ENCODE measurements at places on chromosomes 2 and 18.

DNA sequence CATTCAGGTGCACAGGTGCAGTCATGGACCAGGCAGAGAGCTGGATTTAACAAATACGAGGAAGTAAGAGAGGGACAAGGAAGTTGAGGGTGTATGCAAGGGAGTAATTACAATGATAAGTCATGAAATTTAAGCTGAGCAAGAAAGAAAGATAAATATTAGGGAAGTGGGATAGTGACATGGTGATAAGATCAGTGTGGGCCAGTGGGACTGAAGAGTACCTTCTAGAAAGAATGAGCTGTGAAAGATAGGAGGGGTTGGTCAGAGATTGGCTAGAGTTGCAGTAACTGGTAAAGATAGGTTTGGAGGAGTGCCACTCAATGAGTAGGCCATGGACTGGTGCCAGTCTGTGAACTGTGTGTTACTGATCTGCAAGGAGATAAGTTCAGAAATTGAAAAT lies 200.8 kb upstream of the SIX3 start:
- no peak for DNase-seq

DNA sequence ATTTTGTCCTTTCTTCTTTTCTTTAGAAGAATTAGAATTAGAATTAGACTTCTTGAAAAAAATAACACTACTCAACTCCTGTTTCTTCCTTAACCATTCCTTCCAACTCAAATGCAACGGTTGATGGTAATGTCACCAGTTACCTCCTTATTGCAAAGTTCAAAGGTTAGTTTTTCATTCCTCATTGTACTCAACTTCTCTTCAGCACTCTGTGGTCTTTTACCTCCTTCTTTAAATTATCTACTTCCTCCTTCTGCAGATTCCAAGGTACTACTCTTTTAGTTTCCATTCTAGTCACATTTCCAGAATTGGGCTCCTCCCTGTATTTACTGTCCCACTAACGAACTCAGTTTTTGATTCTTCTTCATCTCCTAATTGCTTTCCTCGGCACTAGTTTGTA lies 700.7 kb downstream of the SATB2 start:
- no peak for DNase-seq

GRCh38 chr2:158457092-158457825 lies 507 bp downstream of the PKP4 start:
- DNase-seq, result peak; percentile 58

DNA sequence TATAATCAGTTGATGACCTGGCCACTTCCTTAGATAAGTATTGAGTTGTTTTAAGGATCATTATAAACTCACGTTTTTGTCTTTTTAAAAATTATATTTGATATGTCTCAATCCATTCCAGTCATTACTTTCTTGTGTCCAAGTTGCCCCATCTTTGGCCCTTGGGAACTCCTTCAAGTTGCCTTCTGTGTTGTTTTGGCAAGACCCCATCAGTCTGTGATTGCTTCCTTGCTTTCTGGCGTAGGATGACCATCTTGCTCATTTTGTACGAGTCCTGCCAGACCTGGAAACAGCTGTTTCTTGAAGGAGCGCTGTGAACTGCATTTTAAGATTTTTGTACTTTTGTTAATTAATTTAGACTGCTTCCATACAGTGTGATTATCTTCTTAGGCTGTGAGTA lies 68.9 kb upstream of the ITM2C start:
- DNase-seq, result no peak

DNA sequence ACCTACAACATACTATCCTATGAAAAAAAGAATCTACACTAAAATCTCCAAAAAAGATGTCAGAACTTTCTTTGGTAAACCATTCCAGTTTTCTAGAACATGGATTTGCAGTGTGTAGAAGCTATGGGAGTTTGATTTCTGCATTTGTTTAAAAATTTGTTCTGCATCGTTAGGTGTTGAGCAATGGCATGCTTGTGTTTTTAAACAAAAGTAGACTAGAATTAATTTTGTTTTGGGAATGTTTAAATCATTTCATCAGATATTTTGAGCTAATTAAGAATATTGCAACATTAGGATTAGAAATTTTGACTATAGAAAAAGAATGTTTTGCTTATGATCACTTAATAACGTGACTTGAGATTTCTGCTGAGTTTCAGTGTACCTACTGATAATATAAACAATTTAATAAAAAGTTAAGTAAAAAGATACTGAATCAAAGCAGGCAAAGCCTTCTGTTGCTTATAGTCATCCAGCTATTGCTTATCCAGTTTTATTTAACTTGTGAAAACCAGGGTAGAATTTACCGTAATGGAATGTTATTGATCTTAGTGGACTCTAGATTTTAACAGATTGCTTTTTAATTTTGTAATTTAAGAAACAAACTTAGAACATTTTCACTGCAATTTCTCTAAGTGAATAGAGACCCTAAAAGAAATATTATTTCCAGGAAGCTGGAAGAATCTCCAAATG lies 7.2 kb upstream of the TMEM182 start:
- no peak for DNase-seq

DNA sequence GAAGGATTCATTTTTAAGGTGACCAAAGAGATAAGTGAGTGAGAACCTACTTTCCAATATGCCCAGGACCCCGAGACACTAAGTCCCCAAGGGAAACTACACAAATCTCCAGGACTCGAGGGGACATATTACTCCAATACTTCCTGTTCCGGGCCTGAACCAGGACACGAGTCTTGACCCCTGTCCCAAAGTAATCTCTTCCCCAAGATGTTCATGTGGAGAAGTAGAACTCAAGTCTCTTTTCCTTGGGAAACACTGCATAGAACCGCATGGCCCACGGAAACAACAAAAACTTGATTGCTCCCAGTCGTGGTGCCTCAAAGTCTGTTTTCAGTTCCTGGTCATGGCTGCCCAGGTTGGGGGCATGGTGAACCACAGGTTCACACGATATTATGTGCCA lies 87.2 kb upstream of the ZEB2 start:
- peak; percentile 19 for DNase-seq

GRCh38 chr2:149597668-149598326 lies 10.2 kb upstream of the MMADHC start:
- peak; percentile 70 for DNase-seq

DNA sequence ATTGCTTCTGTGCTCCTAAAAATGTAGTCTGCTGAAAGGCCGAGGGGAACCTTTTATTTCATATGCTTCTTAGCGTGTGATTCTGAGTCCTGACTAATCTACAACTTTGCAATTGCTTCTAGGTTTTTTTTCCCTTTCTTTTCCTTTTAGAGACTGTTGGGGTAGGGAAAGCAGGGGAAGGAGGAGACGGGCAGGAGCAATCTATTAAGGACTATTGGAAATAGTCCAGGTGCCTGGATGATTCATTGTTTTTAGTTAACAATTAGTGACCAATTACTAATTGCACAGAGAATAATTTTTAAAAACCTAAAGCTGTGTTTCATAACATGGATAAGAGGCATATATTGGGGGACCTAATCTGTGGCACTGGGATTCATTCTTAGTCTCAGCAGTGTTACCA lies 49.4 kb upstream of the STON1 start:
- DNase-seq, result no peak

GRCh38 chr18:24459772-24460171 lies 665 bp upstream of the HRH4 start:
- DNase-seq, result peak; percentile 46

DNA sequence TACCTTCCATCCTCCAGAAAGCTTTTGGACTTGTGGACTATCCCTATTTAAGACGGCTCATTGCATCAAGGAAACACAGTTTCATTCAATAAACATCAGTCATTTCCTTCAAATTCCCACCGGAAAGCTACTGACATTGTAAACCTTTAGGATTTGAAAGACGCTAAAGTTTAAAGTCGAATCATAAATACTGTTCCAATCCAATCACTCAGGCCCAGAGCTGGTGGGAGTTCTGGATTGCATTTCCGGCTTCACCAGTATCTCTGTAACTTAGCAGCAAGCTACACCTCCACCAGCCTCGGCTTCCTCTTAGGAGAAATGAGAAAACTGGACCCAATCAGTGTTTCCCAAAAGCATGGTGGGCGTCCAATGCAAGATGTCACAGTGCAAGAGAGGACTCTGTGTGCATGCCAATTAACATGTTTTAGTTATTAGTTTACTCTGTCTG lies 1.6 kb downstream of the WDFY1 start:
- DNase-seq, result peak; percentile 83

- no peak for DNase-seq
These were observed 4.3 kb upstream of the GPR45 start for GRCh38 chr2:105237045-105237765.

DNA sequence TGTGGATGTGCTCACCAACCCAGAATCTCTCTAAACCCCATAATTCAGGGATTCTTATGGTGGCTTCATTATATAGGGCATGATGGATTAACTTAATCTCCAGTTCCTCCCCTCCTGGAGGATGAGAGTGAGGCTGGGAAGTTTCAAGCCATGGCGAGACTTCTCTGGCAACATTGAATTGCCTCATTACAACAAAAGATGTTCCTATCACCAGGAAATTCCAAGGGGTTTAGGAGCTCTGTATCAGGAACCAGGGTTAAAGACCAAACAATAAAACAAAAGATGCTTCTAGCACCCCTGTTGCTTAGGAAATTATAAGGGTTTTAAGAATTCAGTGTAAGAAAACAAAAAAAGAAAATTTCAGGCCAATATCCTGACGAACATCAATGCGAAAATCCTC lies 100.1 kb downstream of the NAB1 start:
- DNase-seq, result no peak

DNA sequence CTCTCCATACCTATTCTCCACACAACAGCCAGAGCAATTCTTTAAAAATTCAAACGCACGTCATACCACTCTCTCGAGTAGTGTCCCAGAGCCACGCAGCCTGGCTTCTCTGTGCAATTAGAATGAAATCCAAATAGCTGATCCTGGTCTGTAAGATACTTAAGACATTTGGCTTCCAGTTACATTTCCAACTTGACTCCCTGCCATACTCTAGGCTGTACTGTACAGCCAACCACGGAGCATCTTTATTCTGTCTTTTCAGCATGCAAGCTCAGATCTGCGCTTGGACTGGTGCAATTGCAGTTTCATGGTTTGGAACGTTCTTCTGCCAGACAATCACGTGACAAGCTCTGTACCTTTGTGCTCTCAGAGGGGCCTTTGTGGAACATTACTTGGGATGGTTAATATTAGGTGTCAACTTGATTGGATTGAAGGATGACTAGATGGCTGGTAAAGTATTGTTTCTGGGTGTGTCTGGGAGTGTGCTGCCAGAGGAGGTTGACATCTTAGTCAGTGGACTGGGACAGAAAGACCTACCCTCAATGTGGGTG lies 325.6 kb downstream of the SOX11 start:
- no peak for DNase-seq

DNA sequence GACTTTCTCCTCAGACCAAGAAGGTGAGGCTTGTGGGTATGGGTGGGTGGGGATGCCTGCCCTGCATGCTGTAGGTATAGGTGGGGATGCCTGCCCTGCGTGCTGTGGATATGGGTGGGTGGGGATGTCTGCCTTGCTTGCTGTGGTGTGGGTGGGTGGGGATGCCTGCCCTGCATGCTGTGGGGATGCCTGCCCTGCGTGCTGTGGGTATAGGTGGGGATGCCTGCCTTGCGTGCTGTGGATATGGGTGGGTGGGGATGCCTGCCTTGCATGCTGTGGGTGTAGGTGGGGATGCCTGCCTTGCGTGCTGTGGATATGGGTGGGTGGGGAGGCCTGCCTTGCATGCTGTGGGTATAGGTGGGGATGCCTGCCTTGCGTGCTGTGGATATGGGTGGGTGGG lies 278.4 kb downstream of the NEDD4L start:
- DNase-seq, result no peak

DNA sequence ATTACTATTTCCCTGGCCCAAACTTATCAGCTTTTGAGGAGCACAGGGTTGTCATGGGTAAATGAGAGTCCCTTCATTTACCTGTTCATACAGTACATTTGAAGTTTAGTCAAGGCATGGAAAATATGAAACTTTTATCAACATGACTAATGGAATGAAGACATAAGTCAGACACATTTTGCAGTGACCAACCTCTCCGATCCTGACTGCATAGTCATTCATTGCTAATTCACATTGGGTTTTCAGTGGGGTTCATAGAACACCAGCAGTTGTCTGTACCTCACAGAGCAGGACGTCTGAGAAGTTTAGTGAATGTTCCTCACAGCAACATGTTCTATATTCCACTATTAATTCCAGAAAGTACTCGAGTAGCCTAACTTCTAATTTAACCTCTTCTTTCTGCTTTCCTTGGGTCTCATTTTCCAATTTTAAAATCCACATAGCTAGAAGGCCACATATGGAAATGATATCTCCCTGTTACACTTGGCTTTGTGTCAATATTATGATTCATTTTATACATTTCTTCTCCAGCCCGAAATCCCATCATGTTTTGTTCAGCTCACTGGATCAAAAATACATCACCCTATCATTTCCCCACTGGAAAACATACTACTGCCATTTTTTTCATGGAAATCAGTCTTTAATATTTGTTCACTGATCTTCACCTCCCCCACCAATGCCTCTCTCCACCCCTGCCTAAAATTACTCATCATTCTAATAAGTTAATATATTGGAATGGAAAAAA lies 65.9 kb downstream of the CDH20 start:
- DNase-seq, result no peak

DNA sequence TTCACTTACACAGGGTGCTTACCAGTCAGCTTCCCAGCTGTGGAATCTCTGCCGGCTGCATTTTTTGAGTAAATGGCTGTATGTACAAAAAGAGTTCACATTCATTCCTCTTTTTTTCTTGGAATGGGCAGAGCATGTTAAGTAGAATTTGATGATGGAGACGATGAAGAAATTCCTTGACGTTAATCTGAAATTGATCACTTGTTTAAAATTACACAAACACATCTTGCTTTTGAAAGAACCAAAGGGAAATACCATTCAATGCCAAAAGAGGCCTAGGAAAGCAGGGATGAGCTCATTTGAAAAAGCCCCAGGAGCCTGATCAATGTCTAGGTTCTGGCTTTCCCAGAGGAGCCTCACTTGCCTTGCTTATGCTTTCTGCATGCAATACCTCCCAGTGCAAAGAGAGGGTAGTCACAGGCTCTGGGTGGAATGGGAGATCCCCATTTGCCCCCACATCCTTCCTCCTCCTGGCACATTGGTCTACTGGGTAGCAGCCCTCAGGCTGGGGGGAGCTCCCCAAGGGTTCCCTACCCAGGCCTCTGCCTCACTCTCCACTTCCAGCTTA lies 12.3 kb upstream of the SMAD7 start:
- DNase-seq, result peak; percentile 49

DNA sequence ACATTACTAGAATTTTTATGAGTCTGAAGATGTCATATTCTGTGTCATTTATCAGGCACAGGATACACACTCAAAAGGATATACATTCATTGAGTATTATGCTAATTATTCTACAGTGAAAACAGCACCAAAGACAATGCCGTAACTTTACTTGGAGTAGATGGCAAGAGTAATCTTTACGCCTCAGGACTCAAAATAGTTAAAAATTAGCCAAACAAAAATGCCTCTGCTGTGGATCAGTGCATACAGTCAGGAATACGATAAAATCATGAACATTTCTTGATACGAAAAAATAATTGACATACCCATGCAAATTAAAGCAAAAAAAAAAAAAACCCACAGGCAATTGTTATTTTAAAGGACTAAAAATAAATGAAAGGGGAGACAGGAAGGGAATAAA lies 129.7 kb downstream of the NETO1 start:
- DNase-seq, result no peak

- no peak for DNase-seq
These were observed 862.4 kb upstream of the ACVR2A start for GRCh38 chr2:146982393-146982846.

- no peak for DNase-seq
These were observed 199.2 kb upstream of the DTNA start for GRCh38 chr18:34510926-34511325.

Measured in inflammatory macrophage treated with lipopolysaccharide for 4 hours (primary cell).